Calu3 (cell line): ENCODE measurements at places on chromosomes 6 and 20. TPM values are rescaled to one million over a fixed set of nuclear protein-coding genes. Genes with fewer than 3 reads are reported as not detected.
A peak's percentile ranks its signal among the peaks of the same experiment; 100 is the strongest.

The POU5F1 gene
- total RNA-seq: 25.7 and 32.7 TPM in 2 replicates

The LPIN3 gene
- 22.6 and 23.5 TPM in 2 replicates for total RNA-seq

The GFOD1 gene
- total RNA-seq: 8.7 and 9.5 TPM in 2 replicates

The ZBP1 gene
- total RNA-seq: 2.9 and 12.5 TPM in 2 replicates

The WFDC5 gene
- total RNA-seq: not detected in 2 replicates

The B3GAT2 gene
- 0.09 and 0.10 TPM in 2 replicates for total RNA-seq

The GMPR gene
- total RNA-seq: 1.4 and 3.9 TPM in 2 replicates

- H3K27ac ChIP-seq: no peak overlapping the region
- H3K4me1 ChIP-seq: no peaks in the 10 kb centered on the region
- H3K4me3 ChIP-seq: no peak overlapping the region
These were observed 63.7 kb upstream of the RIMS1 start for GRCh38 chr6:71822625-71823024.

- no peak for DNase-seq
- H3K27me3 ChIP-seq: peaks cover 2% of the 10 kb centered on the region
These were observed 7.6 kb upstream of the FAM110A start for GRCh38 chr20:825710-826421.

GRCh38 chr6:33869826-33870423, 66.1 kb upstream of the MLN start:
- H3K36me3 ChIP-seq: no peaks in the 10 kb centered on the region
- H3K4me3 ChIP-seq: no peak overlapping the region
- no peak overlapping the region for H3K27ac ChIP-seq
- no peak for DNase-seq

- H3K27ac ChIP-seq: no peak overlapping the region
- no peak overlapping the region for H3K4me3 ChIP-seq
- peaks cover 17% of the 10 kb centered on the region for H3K27me3 ChIP-seq
These were observed 18.9 kb upstream of the SLC13A3 start for GRCh38 chr20:46670228-46670584.

GRCh38 chr6:2731281-2731909, 19.3 kb downstream of the MYLK4 start:
- H3K36me3 ChIP-seq: no peaks in the 10 kb centered on the region
- H3K4me3 ChIP-seq: no peak overlapping the region
- no peak overlapping the region for H3K27ac ChIP-seq
- H3K4me1 ChIP-seq: peaks cover 12% of the 10 kb centered on the region
- DNase-seq: peak; percentile 14

GRCh38 chr20:23337312-23337711, 13.3 kb upstream of the NXT1 start:
- no peak for DNase-seq
- peaks cover 9% of the 10 kb centered on the region for H3K27me3 ChIP-seq
